ENCODE measurements at places on chromosomes 7 and 10. TPM values are rescaled to one million over a fixed set of nuclear protein-coding genes. Genes with fewer than 3 reads are reported as not detected.

ASIC3 gene
- polyA plus RNA-seq, result 0.24 TPM

PSMG3 gene
- polyA plus RNA-seq, result 49.6 TPM

VGF gene
- 0.04 TPM for polyA plus RNA-seq

SYPL1 gene
- polyA plus RNA-seq, result 254 TPM

WDFY4 gene
- polyA plus RNA-seq, result 0.04 TPM

THSD7A gene
- polyA plus RNA-seq, result not detected

CTNNA3 gene
- 0.09 TPM for polyA plus RNA-seq

TMEM26 gene
- not detected for polyA plus RNA-seq

CCL26 gene
- 0.20 TPM for polyA plus RNA-seq

DNA sequence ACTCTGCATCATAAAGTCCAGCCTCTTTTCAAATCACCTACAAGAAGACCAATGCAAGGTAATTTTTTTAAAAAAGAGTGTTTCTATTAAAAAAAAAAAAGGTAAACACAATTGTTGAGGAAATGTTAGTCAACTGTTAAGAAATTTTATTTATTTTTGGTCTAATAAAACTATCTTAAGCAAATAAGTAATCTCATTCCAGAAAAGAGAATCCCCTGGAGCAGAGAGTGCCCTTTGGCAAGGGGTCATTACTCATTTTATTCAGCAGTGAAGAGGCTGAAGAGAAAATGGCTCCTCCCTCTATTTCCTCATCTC lies 63.4 kb upstream of the GSDME start:
- peaks cover 6% of the 10 kb centered on the region for H3K36me3 ChIP-seq
- no peaks in the 10 kb centered on the region for H3K27me3 ChIP-seq
- peaks cover 37% of the 10 kb centered on the region for H3K4me1 ChIP-seq
- no peak overlapping the region for H3K4me3 ChIP-seq
- no peak for DNase-seq
- peak overlapping the region; percentile 99 for H3K27ac ChIP-seq

- peak overlapping the region; percentile 31 for H3K4me3 ChIP-seq
- H3K27ac ChIP-seq, result peak overlapping the region; percentile 95
- no peaks in the 10 kb centered on the region for H3K27me3 ChIP-seq
- peaks cover 49% of the 10 kb centered on the region for H3K4me1 ChIP-seq
Measured at GRCh38 chr10:93445978-93446720, 36.0 kb downstream of the MYOF start.

DNA sequence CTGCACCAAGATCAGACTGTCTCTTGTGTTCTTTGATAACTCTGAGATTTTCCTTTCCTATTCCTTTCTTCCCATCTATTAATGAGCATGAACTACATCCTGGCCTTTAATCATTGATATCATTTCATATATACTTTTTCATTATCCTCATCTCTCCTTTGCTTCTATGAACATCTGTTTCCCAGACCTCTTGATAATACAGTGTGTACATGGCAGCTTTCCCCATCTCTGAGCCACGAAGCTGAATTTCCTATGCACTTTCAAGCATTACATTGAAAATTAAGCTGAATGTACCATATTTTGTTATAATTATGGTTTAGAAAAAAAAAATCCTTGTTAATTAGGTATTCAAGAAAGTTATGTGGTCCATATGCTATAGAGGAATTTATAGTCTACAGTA lies 60.9 kb upstream of the CREB5 start:
- DNase-seq, result no peak
- peaks cover 31% of the 10 kb centered on the region for H3K4me1 ChIP-seq
- H3K4me3 ChIP-seq, result no peak overlapping the region
- H3K27ac ChIP-seq, result no peak overlapping the region
- H3K36me3 ChIP-seq, result no peaks in the 10 kb centered on the region

GRCh38 chr10:70442332-70442988 lies 979 bp upstream of the NODAL start:
- H3K4me3 ChIP-seq, result no peak overlapping the region
- H3K36me3 ChIP-seq, result no peaks in the 10 kb centered on the region
- H3K27me3 ChIP-seq, result peaks cover 34% of the 10 kb centered on the region
- DNase-seq, result no peak

GRCh38 chr10:70270952-70271351 lies 12.9 kb downstream of the NPFFR1 start:
- H3K4me3 ChIP-seq, result no peak overlapping the region
- H3K36me3 ChIP-seq, result no peaks in the 10 kb centered on the region
- no peak overlapping the region for H3K27ac ChIP-seq
- H3K4me1 ChIP-seq, result peaks cover 26% of the 10 kb centered on the region
- DNase-seq, result no peak
- no peaks in the 10 kb centered on the region for H3K27me3 ChIP-seq

GRCh38 chr7:78634093-78634492 lies 819.4 kb downstream of the MAGI2 start:
- H3K27ac ChIP-seq, result no peak overlapping the region
- H3K27me3 ChIP-seq, result no peaks in the 10 kb centered on the region
- H3K4me1 ChIP-seq, result peaks cover 2% of the 10 kb centered on the region
- no peaks in the 10 kb centered on the region for H3K36me3 ChIP-seq
- no peak for DNase-seq

- no peaks in the 10 kb centered on the region for H3K4me1 ChIP-seq
- H3K27ac ChIP-seq, result no peak overlapping the region
- H3K27me3 ChIP-seq, result no peaks in the 10 kb centered on the region
- H3K36me3 ChIP-seq, result no peaks in the 10 kb centered on the region
Measured at GRCh38 chr7:82965088-82966036, 197.3 kb downstream of the PCLO start.

GRCh38 chr7:158541346-158542010 lies 46.1 kb downstream of the PTPRN2 start:
- no peak overlapping the region for H3K27ac ChIP-seq
- H3K4me1 ChIP-seq, result no peaks in the 10 kb centered on the region

- H3K36me3 ChIP-seq, result no peaks in the 10 kb centered on the region
- H3K27me3 ChIP-seq, result peaks cover 4% of the 10 kb centered on the region
- H3K4me3 ChIP-seq, result no peak overlapping the region
- no peak for DNase-seq
Measured at GRCh38 chr7:3150027-3150426, 106.4 kb upstream of the CARD11 start.

GRCh38 chr10:124350806-124351205 lies 67.9 kb downstream of the OAT start:
- no peak overlapping the region for H3K27ac ChIP-seq
- no peaks in the 10 kb centered on the region for H3K27me3 ChIP-seq
- no peak overlapping the region for H3K4me3 ChIP-seq
- no peaks in the 10 kb centered on the region for H3K36me3 ChIP-seq
- peaks cover 10% of the 10 kb centered on the region for H3K4me1 ChIP-seq
- no peak for DNase-seq

GRCh38 chr10:37952043-37952755 lies 24.2 kb downstream of the ZNF25 start:
- H3K36me3 ChIP-seq, result peaks cover 2% of the 10 kb centered on the region
- no peaks in the 10 kb centered on the region for H3K4me1 ChIP-seq
- no peak overlapping the region for H3K4me3 ChIP-seq
- no peak for DNase-seq
- H3K27me3 ChIP-seq, result no peaks in the 10 kb centered on the region

GRCh38 chr10:8379906-8380832 lies 325.7 kb downstream of the GATA3 start:
- H3K36me3 ChIP-seq, result no peaks in the 10 kb centered on the region
- H3K27me3 ChIP-seq, result no peaks in the 10 kb centered on the region
